Skeletal muscle cell (primary cell): ENCODE measurements at places on chromosomes 12 and 14.

GRCh38 chr12:85394809-85395208 is 114.8 kb downstream of the ALX1 start:
- DNase-seq, result no peak

DNA sequence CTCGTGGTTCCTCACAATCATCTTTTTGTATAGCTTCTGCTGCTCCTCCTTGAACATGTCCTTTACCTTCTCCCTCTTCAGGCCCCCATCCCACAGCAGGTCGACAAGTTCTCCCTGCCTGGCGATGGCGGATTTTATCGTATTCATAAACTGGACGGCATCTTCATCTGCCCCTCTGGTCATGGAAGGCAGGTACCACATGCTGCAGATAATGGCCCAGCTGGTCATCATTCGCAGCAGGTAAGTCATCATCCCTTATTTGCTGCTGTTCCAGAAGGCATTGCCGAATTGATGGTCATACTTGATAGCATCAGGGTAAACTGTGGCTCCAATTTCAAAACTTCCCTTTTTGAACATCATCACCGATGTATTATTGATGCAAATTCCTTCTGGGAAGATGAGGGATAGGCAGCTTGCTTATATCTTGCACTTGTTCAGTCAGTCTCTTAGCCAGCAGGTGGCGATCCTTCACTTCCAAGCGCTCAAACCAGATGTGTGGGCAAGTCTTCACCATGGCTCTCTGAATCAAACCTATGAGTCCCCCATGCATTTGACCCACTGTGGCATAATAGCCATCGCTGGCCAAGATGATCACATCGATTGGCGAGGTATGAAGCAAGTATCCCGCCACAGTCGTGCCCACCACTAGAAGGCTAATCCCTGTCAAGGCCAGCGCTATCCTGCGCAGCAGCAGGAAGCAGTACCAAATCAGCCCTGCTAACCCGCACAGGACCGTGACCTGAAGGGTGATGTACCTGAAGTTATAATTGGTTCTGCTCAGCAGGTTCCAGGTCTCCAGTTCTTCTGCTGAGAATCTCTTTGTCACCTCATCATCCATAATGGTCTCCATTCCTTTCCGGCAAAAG is 381.5 kb upstream of the STXBP6 start:
- no peak for DNase-seq

DNA sequence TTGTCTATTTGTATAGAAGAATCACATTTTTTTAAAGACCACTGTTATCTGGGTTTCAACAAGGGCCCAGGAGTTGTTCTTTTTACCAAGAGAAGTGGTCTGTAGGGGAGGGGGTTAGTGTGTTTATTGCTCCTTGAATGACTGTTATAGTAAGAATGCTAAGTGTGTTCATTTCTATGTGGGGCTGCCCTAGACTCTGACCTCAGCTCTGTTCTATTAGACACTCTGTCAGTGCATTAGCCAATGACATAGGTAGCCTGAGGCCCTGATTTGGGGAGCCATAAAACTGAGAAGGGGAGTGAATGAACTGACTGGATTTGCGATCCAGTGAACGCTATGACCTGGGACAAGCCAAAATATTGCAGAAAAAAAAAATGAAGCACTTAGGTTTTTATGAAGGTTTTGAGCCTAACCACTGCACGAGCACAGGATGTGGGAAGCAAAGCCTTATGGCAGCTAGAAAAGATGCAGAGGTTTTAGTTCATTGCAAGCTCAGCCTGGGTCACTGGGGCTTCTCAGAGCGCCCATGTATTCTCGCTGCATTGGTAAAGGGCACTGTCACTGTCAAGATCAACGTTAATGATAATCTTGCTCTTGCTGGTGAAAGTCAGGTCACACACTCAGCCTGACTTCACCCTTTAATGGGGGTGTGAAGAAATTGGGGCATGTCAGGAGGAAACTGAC is 63.8 kb downstream of the PRKCH start:
- DNase-seq, result no peak

GRCh38 chr12:60096727-60097126 is 500.9 kb downstream of the SLC16A7 start:
- no peak for DNase-seq

DNA sequence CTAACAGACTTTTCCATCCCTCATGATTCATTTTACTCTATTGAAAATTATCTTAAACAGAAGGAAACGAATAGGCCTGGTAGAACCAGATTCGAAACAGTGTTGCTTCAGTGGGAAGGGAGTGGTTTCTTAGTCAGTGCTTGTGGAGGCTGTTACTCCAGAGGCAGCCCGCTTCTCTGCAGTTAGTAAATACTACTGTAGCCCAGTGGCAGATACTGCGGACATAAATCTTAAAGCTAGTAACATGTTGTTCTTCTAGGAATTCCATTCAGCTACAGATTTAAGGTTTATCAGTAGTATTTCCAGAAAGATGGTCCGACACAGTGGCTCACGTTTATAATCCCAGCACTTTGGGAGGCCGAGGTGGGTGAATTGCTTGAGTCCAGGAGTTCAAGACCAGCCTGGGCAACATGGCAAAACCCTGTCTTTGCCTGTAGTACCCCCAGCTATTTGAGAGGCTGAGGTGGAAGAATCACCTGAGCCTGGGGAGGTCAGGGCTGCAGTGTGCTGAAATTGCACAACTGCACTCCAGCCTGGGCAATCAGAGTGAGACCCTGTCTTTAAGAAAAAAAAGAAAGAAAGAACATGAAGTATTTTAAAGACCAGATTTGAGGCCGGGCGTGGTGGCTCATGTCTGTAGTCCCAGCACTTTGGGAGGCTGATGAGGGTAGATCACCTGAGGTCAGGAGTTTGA is 45.9 kb downstream of the DIP2B start:
- DNase-seq, result no peak

DNA sequence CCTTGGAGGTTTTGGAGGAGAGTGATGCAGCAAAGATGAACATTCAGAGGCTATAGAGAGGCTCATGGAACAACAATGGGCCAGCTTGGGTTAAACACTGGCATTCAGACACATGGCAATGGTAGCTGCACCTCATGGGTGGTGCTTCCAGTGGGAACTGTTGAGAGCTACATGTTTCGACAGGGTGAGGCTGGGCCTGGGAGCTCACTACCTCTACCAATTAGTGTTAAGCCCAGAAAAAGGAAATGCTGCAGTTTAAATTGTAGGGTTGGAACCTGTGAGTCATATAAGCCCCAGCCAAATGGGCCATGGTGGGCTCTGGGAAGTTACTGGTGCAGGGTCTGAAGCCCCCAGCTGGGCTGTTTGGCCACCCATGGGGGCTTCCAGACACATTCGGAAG is 279.7 kb downstream of the ZFP36L1 start:
- no peak for DNase-seq

DNA sequence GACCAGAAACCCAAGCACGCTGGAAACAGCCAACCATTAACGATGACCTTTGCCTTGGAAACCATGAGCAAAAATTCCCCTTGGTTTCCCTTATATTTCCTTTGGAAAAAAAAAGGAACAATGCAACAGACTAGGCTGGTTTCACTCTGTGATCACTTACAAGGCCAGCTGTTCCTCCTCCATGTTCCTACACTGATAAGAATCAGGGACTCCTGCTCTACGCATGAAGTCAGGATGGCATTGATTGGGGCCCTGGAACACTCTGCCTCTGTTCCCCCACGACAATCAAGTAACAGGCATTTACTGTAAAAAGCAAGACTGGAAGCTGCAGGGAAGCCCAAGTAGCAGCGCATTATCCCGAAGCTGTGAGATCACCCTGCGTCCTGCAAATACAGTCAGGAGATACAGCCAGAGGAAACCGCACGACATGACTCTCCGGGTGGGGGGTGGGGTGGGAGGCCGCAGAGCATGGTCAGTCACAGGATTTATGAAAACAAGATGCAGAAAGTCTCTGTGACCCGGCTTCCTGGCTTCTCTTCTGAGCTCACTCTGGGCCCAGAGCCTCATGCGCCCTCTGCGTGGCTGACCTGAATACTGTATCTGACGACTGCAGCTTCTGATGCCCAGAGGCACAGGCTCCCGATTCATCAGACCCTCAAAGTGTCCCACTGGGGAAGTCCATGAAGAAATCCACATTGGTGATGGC is 31.1 kb downstream of the SSH1 start:
- DNase-seq, result peak; percentile 93

GRCh38 chr14:74514471-74514941 is 20.9 kb downstream of the ISCA2 start:
- peak; percentile 61 for DNase-seq

- no peak for DNase-seq
Measured at GRCh38 chr12:19129122-19129485, 429 bp upstream of the PLEKHA5 start.

DNA sequence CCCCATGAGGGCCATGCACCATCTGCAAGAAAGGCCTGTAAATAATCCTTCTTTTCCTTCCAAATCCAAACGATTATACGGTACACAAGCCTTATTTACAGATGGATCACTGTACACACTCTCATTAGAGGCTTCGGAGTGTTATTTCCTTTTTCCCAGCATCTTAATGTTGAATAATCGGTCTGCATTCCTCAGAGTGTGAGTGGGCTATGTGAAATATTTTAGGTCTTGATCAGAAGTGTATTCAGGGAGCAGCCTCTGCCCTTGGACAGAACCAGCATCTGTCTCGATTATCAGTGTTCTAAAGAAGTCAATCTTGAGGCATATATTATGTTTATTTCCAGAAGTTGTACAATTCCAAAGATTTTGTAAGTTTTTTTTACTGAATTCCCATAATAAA is 340.6 kb downstream of the SEC23A start:
- DNase-seq, result no peak

- DNase-seq, result no peak
Measured at GRCh38 chr12:109389146-109389545, 41.4 kb downstream of the MYO1H start.

GRCh38 chr12:116542345-116542956 is 16.7 kb upstream of the MAP1LC3B2 start:
- DNase-seq, result no peak

DNA sequence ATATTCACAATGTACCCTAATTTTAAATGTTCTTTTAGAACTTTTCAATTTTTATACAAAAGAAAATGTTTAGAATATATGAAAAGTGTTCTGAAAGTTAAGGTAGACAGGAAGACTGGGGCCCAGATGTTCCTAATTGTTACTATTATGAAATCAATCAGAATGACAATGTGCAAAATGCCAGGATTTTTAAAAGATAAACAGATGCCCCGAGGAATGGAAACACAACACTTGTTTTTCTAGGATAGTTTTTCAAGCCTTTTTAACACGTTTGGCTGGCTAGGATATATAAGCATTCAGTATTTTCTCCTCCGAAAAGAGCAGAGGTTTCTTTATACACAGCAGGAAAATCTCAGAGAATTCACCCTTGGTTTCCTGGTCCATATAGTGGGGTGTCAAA is 106.8 kb downstream of the ESR2 start:
- DNase-seq, result no peak

DNA sequence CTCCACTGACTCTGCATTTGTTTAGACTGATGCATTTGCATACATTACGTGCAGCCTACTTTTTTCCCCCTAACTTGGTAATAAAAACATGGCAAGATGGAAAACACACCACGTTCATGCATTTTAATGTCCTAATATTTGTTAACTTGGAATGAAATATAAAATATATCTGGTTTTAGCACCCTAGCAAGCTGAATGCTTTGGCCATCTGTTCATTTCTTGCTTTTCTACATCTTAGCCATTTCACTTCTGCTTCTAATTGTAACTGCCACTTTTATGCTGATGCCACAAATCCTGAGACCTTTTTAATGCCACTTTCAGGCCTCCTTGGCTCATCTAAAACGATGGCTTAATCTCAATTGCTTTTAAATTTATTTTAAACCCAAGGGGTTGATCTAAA is 177.7 kb upstream of the RASSF8 start:
- DNase-seq, result no peak

- no peak for DNase-seq
Measured at GRCh38 chr12:10031321-10031720, 839 bp downstream of the CLEC9A start.

- no peak for DNase-seq
Measured at GRCh38 chr12:84542289-84542688, 370.3 kb downstream of the SLC6A15 start.

DNA sequence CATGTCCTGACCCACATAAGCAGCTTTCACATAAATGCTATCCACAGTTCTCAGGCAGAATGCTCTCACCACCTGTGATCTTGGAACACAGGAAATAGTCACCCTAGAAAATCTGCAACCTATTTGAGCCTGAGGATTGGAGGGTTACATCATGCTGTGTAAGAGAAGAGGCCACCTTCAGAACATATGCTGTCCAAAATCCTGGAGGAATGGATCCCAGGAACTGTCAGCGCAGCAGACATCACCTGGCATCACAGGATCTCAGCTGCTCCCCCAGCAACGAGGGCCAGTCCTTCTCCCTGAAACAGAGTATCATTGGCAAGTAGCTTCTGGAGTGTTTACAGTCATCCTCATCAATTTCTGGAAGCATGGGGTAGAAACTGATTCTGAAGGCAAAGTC is 63.2 kb upstream of the LTA4H start:
- DNase-seq, result no peak

DNA sequence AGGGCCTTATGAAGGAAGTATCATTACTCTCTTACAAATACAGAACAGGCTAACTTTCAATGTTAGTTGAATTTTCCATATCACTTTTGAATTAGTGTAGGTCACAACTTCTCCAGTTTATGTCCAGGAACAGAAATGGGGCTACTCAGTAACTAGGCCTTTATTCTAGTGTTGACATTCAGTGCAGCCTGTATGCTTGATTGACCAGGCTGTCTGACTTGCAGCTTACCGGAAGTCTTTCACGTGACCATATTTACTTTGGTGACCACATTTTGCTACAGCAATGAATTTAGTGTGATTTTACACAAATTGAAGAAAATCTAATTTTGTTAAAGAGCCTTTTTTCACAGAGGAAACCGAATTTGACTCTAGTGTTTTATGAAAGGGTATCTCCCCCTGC is 12.4 kb downstream of the MTERF2 start:
- no peak for DNase-seq

- DNase-seq, result no peak
Measured at GRCh38 chr12:49198431-49199155, 9.7 kb upstream of the TUBA1A start.

DNA sequence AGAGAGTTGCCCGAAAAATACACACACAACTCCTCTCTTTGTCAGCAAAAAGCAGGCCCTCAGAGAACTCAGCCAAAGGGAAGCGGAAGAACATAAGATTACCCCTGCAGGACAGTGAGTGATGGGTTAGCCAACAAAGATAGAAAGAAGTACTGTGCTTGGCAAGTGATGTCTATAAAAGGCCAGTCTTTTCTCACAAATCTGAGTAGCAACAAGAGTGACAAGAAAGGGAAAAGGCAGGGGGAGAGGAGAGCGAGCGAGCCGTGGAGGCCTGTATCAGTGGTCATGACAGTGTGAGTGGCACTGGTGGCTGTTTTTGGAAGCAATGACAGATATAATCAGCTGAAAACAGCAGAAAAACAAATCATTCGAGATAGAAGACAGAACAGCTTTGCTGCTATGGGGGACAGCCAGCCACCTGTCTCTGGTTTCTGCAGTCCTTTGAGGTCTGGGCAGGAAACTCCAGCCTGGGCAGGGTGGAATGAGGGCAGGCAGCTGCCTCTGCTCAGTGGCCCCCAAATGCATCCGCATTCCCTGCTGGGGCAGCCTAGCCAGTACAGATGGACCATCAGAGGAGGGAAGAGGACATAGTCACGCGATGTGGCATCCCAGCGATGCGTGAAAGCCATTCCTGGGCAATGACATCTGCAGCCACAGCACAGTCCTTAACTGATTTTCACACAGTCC is 74.7 kb downstream of the TRIM9 start:
- DNase-seq, result peak; percentile 64
